Skeletal muscle cell (primary cell): ENCODE measurements at places on chromosomes 12 and 14.

DNA sequence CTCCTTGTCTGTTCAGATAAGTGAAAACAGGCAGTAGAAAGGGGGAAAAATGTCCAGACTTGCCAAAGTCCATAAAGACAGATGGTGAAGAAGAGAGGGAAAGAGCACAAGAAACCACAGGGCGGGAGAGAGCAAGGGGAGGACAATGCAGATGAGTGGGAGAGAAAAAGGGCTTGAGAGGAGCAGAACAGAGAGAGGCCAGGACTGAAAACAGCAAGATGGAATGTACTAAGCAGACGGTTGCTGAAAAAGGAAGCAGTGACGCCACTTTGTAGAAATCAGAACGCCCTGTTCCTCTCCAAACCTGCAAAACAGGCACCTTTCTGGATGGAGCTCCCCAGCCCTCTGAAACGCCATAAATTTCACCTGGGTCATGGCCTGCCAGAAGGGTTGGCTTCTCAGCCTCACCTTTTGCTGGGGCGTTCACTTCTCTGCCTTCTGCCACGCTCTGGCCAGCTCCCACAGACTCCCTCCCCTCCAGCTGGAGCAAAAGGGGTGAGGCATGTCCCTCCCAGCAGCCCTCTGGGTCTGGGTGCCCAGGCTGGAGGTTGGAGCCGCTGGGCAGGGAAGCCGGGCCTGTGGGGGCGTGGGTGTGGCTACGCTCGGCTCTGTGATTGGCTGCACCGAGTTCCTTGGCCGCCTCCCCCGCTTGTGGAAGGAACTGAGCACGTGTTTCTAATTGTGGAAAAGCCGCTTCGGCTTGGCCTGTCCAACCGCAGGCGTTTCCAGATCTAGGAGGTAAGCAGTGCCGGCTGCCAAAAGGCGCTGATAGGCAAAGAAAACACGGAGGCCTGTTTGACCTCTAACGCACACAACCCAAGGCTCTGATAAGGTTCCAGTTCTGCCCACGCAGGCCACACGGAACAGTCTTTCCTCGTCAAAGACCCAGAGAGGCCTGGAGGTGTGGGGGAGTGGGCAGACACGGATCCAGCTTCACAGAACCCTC, 29.3 kb downstream of the SLC7A8 start:
- DNase-seq: peak; percentile 65

- DNase-seq: peak; percentile 38
Measured at GRCh38 chr12:22042976-22043669, 2.9 kb upstream of the CMAS start.

GRCh38 chr12:106046301-106046846, 92.4 kb downstream of the NUAK1 start:
- DNase-seq: no peak

GRCh38 chr12:46523863-46524770, 151.5 kb upstream of the SLC38A2 start:
- DNase-seq: peak; percentile 85

DNA sequence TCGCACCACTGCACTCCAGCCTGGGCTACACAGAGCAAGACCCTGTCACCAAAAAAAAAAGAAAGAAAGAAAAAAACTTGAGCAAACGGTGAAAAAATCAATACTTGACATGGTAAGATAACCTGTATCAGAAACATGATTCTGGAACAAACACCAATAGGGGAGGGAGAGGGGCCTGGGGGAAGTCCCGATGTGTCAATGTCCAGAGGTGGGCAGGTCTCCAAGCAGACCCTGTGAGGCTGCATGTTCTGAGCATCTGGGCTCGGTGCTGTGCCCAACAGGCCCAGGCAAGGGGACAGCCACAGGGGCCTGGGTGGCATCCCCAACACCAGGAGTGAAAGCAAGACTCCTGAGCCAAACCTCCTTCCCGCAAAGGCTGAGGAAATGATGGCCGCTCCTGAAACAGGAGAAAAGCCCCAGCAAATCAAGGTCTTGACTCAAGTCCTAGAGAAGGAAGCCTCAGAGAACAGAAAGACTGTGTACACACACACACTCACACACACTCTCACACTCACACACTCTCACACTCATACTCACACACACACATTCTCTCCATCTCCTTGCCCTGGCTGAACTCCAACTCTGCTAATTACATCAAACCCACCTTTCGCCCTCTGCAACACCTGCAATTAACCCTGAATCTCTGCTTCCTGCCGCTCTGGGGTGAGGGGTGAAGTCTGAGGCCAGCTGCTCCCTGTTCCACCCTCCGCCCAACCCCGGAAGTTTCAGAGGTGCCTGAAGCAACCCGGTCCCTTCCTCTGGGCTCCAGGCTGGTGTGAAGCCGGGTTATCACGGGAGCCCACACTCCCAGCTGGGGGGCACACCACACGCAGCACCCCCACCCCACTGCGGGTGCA, 20.4 kb downstream of the CCDC88C start:
- DNase-seq: no peak

- peak; percentile 34 for DNase-seq
Measured at GRCh38 chr12:104736307-104736706, 221.8 kb downstream of the SLC41A2 start.

- no peak for DNase-seq
Measured at GRCh38 chr14:26282578-26282977, 315.3 kb downstream of the NOVA1 start.

DNA sequence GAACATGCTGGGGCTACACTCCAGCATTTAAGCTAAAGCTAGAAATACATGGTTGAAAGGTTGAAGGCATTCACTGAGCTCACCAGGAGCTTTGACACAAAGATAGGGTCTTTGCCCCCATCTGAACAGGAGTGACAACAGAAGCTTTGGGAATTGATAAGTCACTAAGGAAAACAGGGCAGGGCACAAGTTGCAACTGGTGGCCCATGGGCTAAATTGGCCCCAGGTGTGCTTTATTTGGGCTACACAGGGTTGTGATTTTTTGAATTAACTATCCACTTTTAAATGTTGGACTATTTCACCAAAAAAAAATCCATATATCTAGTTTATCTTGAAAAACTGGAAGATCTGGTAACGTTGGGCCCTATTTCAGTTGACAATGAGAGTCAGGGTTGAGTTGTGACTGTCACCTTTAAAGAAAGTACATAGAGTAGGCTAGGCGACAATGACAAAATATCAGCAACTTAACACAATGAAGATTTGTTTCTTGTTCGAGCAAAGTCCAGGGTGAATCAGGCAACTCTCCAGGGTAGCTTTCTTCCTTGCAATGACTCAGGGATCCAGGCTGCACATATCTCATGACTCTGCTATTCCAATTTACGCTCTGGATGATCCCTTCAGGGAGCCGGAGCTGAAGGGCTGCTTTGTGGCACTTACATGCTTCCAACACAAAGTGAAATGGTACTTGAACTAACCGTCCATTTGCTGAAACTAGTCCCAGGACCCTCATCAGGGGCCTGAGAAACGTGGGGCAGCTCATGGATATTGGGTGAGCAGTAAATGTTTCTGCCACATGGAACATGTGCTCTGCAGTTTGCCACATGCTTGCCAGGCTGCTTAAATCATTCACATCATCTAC, 13.3 kb upstream of the EIF4B start:
- no peak for DNase-seq

- no peak for DNase-seq
Measured at GRCh38 chr12:85385406-85385805, 105.4 kb downstream of the ALX1 start.

- DNase-seq: no peak
Measured at GRCh38 chr14:103521951-103522563, 573 bp downstream of the CKB start.

GRCh38 chr12:49138587-49138986, 7.4 kb upstream of the TUBA1B start:
- DNase-seq: no peak

DNA sequence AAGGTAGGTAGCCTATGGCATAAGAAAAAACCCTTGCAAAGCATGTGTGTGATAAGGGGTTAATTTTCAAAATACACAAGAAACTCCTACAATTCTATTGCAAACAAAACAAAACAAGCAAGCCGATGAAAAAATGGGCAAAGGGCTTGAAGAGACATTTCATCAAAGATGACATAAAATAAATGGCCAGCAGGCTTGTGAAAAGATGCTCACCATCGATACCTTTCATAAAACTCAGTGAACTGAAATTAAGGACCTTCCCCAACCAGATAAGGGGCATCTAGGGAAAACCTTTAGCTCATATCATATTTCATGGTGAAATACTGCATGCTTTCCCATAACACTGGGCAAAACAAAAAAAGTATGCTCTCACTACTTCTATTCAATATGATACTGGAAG, 131.2 kb downstream of the PPM1H start:
- DNase-seq: no peak

DNA sequence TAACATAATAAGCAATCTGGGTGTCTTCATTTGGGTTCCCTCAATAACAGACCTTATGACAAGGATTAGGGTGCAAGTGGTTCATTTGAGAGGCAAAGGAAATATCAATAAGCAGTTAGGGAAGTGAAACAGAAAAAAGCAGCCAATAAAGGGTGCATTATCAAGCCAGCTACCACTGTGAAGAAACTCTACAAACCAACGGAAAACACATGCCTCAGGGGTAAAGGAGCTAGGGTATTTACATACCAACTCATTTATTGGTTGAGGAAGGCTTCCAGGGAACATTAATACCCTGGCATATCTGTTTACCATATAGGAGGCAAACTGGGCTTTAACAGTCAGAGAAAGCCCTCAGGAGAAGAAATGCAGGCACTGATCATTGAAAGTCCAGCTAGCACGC, 22.7 kb upstream of the IFNG-AS1 start:
- no peak for DNase-seq

- no peak for DNase-seq
Measured at GRCh38 chr14:100533656-100534485, 53.3 kb downstream of the BEGAIN start.

- no peak for DNase-seq
Measured at GRCh38 chr12:11904124-11904523, 166.6 kb upstream of the BCL2L14 start.

- DNase-seq: no peak
Measured at GRCh38 chr12:53696655-53697331, 20.9 kb upstream of the ATP5MC2 start.

DNA sequence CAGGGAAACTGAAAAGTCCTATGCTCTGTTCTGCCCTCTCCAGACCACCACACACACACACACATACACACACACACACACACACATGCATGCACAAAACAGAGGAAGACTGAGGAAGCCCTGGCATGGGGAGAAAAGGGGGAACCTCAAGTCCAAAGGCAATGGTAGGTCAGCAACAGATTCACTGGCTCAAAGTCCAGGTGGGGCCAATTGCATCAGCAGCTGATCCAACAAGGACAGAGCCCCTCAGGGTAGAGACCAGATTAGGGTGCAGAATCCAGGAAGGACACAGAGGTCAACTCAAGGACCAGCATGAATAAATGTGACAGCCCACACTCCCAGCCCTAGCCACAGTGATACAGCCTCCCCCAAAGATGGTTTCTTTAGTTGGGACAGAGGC, 425.0 kb upstream of the SOX5 start:
- no peak for DNase-seq

DNA sequence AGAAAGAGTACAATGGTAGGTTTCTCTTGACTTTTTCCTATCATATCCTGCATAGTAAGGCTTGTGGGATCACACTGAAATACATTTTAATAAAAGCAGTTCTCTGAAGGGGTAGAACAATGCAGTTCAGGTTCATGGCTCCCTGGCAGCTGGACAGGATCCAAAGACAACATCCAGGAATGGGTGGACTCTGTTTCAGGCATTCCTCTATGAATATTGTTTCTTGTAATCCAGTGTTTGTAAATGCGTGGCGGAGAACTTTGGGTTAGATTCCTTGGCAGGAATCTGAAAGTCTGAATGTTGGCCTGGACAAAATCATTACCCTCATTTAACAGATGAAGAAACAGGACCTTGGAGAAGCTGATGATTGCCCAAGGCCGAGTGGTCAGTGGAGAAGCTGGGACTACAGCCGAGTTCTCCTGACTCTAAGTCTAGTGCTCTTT, 43.5 kb downstream of the SYNE2 start:
- DNase-seq: peak; percentile 88

GRCh38 chr14:71752111-71752738, 180.0 kb upstream of the RGS6 start:
- DNase-seq: no peak

DNA sequence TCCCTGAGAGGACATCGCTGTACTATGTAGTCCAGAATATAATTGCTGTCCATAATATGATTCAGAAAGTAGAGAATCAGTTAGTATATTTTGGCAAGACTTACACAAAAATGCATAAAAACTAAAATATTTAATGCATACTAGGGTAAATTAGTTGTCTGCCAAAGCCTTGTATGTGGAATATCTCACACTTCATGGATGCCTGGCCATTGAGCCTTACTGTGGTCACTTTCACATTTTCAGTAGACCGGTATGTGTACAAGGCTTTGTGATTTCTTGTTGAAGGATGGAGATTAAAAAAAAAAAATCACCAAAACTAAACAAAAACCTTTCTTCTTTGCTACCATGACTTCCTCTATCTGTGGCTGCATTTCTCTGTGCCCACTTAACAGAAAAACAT, 197.3 kb upstream of the DDHD1 start:
- DNase-seq: no peak

GRCh38 chr14:33956640-33957039, 5.8 kb upstream of the EGLN3 start:
- no peak for DNase-seq

- no peak for DNase-seq
Measured at GRCh38 chr12:113422886-113423669, 898 bp downstream of the SDSL start.

GRCh38 chr12:21528953-21529352, 2.9 kb downstream of the SPX start:
- DNase-seq: no peak

DNA sequence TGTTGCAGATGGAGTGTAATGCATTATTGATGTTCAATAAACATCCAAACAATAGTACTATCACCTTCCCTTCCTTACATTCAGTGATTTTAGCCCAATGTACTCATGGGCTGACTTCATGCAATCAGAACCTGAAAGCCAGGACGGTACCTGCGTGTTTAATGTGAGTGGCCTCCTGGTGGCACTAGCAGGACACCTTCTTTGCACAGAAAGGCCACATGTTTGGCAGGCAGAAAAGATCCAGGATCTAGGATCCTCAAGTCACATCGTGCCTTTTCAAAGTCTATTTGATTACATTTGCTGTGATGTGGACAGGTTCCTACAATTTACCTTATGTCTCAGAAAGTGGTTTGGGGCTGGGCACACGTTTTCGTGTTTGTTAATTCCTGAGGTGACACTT, 82.9 kb downstream of the NEDD1 start:
- no peak for DNase-seq

GRCh38 chr12:538731-539539, 79.2 kb downstream of the B4GALNT3 start:
- no peak for DNase-seq

DNA sequence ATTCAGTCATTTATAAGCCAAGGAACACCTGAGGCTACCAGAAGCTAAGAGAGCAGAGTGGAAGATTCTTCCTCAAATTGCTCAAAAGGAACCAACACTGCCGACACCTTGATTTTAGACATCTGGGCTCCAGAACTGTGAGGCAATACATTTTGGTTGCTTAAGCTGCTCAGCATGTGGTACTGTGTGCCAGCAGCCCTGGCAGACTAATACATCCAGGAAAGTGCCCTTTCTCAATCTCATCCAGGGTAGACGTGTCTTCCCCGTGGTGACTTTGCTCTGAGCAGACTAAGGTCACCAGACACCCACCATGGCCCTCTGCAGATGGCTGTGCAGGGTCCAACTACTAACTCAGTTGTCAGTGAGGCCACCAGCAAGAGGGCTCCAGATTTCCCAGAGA, 122.8 kb downstream of the VRK1 start:
- no peak for DNase-seq
